ENCODE measurements at places on chromosomes 5 and 9. TPM values are rescaled to one million over a fixed set of nuclear protein-coding genes. Genes with fewer than 3 reads are reported as not detected.

DNA sequence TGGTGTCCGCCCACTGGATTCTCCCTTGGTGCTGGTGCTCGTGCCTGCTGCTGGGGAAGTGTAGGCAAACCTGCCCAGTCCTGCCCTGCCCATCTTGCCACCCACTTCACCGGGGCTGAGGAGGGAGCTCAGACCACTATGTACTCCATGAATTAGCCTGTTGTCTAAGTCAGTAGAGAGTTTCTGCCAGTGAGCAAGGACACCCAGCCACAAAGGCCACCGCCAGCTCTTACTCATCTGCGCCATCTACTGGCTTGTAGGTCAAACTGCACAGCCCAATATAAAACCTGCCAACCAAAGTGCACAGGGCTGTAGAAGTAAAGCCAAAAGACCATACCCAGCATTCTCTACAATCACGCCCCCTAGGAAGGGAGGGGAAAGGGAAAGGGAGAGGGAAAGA is 102.3 kb downstream of the GLIS3 start:
- DNase-seq: no peak

EPB41L4A gene
- total RNA-seq: 22.2 TPM

GRCh38 chr5:105940181-105940580 is 1730.6 kb downstream of the EFNA5 start:
- no peak for DNase-seq

- DNase-seq: no peak
Observed at GRCh38 chr9:133760713-133761290, 22.6 kb upstream of the SARDH start.

DDX4 gene
- not detected for total RNA-seq

FBP1 gene
- 0.56 TPM for total RNA-seq

GRCh38 chr9:114086607-114087006 is 8.5 kb upstream of the AMBP start:
- DNase-seq: no peak

PAEP gene
- total RNA-seq: not detected

DNA sequence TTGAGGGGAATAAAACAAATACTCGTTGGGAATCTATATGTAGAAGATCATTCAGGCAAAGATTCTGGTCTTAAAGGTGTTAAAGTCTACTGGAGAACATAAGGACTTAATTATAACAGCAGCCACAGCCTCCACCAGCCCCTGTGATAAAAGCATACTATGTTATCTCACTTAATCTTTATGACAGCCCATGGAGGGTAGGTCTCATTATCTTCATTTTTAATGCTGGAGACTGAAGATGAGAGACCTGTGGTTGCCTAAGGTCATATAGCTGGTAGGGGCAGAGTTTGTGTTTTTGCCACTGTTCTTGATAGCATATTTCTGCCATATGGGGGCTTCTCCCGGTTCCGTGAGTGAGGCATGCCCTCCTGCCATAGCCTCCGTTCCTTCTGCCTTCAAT is 88.7 kb downstream of the TRIO start:
- DNase-seq: no peak

DNA sequence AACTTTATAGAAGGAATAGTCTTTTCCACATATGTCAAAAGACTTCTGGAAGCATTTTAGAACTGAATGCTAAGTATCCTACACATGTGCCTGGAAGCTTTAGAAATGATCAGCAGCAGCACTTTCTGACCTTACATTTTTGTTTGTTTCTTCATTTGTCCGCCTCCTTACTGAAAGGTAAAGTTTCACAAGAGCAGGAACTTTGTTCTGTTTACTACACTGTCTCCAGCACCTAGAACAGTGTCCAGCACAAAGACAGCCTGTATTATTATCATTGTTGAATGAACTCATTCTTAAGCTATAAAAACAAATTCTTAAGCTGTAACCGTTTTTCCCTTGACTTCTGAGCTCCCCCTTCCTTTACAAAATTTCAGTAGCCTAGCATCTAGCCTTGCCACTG is 14.8 kb downstream of the PIP5K1B start:
- no peak for DNase-seq

ZNF462 gene
- 24.3 TPM for total RNA-seq

GFI1B gene
- not detected for total RNA-seq

DNA sequence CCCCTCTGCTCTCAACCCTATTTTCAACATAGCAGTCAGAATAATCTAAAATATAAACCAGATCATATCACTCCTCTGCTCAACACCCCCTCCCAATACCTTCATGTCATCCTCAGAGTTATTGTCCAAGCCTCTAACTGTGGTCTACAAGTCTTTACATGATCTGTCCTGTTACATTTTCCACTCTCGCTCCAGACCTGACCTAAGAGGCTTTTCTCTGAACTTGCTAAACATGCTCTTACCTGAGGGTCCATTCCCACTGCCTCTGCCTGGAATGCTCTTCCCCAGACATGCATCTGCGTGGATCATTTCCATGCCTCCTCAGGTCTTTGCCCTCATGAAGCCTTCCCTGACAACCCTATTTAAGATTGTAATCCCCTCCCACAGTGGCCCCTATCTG is 12.0 kb downstream of the NIPSNAP3B start:
- DNase-seq: no peak

TNFSF15 gene
- not detected for total RNA-seq

DNA sequence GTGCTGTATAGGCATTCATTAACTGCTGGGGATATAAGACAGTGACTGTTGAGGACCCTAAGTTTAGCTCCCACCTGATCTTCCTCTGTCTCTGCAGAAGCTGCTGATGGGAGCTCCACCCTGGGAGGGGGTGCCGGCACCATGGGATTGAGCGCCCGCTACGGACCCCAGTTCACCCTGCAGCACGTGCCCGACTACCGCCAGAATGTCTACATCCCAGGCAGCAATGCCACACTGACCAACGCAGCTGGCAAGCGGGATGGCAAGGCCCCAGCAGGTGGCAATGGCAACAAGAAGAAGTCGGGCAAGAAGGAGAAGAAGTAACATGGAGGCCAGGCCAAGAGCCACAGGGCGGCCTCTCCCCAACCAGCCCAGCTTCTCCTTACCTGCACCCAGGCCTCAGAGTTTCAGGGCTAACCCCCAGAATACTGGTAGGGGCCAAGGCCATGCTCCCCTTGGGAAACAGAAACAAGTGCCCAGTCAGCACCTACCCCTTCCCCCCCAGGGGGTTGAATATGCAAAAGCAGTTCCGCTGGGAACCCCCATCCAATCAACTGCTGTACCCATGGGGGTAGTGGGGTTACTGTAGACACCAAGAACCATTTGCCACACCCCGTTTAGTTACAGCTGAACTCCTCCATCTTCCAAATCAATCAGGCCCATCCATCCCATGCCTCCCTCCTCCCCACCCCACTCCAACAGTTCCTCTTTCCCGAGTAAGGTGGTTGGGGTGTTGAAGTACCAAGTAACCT is 22.1 kb downstream of the PCDHGC5 start:
- no peak for DNase-seq

DNA sequence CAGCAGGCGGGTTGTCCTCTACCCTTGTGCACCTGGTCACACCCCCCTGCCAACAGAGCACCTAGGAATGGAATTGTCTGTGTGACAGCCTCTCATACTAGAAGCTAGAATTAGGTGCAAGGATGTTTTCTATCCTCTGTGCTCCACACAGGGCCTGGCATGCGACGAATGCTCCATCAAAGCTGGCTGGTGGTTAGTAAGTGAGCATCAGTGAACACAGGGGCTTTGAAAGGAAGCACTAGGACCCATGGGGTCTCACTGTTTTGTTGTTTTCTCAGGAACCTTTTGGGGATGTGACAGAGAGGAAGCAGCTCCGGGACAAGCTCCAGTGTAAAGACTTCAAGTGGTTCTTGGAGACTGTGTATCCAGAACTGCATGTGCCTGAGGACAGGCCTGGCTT is 32.3 kb downstream of the GALNT12 start:
- no peak for DNase-seq

- no peak for DNase-seq
Observed at GRCh38 chr5:87138091-87138805, 129.4 kb upstream of the RASA1 start.

- no peak for DNase-seq
Observed at GRCh38 chr5:98781964-98782363, 8.5 kb downstream of the RGMB start.

DNA sequence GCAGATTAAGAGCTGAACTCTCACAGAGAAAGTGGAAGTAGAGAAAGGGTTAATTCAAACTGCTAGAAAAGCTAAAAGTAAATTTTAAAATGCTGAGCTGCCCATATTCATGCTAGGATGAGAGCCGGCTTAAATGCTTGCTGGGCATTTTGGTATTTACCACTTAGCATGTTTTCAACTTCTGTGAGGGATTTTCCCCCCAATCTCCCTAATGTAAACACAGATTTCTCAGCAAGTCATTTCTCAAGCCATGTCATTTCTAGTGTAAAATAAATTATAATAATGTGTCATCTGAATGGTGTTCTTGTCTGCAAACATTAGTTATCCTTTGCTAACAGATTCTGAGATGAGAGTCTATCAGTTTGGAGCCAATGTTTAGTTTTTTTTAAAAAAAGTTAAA is 22.3 kb downstream of the RPS23 start:
- DNase-seq: no peak

GRCh38 chr9:104177676-104178075 is 83.6 kb downstream of the SMC2 start:
- no peak for DNase-seq

DNA sequence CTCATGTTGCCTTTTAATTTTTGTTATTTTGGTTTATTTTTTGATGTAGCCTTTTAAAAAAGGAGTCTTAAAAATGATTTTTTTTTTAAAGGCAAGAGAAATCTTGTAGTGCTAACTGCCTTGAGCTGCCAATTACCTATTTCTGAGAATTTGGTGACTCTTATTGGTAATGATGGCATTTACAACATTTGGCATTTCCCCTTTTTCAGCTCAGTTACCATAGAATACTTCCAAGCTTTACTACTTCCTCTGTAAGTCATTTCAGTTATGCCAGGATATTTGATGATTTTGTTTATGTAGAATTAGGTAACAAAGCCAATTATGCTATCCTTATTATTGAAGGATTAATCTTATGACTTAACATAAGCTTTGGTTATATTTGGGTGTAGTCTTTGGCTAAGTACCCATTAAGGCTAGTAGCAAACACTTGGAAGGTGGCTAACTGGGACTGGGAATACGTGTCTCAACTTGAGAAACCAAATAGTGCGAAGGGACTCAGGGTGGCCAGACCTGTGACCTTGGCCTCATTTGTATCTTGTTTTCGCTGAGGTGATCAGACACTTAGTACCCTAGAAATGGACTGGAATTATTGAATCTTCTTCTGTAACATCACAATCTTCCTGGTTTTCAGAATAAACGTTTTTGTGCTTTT is 27.7 kb downstream of the CDC37L1 start:
- DNase-seq: no peak

AFAP1L1 gene
- total RNA-seq: 46.8 TPM

All from heart left ventricle (tissue), 16 donors.